ENCODE measurements at places on chromosomes 4 and X.

DNA sequence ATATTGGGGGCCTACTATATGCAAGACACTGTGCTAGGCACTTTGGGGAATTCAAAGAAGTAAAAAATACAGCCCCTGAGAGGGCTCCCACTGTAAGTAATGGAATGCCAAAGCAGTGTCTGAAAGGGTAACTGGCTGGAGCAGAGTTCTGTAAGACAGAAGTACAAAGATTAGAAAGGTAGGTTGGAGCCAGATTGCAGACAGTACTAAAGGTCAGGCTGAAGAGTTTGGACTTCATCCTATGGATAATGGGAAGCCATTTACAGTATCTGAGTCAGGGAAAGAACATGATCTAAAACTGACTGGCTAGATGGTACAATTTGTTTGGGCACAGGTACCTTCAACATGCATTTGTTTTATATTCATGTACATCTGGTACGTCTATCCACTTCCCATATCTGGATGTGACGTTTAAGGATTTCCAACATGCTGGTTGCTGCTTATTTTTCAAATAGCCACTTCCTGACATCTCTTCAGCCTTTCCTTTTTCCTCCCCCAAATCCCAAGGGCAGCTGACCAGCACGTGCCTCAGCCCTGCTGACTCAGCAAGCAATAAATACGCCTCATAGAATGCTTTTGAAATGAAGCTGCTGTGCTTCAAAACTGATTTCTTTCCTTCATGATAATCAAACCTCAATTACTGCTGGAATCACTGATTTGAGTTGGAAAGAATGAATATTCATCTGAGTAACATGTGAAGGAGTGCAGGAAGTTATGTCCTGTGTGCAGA lies 9.5 kb downstream of the ENOX2 start:
- no peak for DNase-seq

- no peak for DNase-seq
Observed at GRCh38 chr4:47383829-47384427, 79.6 kb downstream of the COMMD8 start.

DNA sequence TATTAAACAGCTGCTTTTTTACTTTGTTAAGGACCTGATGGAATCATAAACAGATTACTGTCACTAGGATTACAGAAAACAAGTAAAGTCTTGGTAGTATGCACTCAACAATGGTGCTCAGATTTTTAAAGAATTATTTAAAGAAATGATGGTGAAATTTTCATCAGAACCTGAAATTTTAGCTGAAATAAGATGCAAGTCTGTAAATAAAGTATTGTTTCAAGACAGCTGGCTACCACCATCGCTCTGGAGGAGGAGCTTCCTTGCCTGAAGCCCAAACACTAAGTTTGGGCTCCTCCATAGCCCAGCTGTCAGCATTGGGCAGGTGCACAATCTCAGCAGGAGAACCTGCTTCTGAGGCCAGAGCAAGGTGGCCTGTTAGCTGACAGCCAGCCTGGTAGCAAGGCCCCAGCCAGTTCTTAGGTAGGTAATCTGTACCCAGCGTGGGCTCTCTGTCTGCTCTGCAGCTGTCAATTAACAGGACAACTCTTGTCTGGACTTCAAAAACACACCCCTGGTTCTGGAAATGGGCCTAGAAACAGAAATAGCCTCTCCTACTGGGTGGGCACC lies 4.6 kb downstream of the GAB1 start:
- DNase-seq, result no peak

DNA sequence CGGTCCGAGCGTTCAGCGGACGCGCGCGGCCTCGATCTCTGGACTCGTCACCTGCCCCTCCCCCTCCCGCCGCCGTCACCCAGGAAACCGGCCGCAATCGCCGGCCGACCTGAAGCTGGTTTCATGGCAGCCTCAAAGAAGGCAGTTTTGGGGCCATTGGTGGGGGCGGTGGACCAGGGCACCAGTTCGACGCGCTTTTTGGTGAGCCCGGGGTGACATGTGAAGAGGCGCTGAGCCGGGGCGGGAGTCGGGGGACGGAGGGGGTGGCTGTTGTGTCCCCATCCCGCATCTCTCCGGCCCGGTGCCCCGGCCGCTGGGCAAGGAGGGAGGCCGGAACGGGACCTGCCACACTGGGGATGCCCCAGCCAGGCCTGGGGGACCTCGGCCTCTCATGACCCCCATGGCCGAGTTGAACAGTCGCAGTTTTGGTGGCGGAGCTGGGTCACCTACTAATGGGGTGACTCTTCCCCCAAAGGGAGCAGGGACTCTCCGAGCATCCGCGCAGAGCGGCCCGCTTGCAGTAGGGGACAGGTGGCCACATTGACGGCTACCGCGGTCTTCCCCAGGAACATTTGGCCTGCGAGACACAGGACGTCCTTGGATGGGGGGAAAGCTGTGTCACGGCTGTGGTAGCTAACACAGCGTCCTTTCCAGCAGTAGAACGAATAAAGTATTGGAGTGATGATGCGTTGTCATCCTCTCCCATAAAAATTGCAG lies at the start of gene GK:
TSS of gene GK (plus strand) at position 9 of the 717 bp plus-strand sequence. CDS start at position 124, 115 bp downstream.
- DNase-seq, result no peak

GRCh38 chr4:3021627-3022026 lies 52.7 kb downstream of the HTT-AS start:
- DNase-seq, result no peak

- DNase-seq, result no peak
Observed at GRCh38 chr4:97845758-97846157, 297.5 kb downstream of the STPG2 start.

DNA sequence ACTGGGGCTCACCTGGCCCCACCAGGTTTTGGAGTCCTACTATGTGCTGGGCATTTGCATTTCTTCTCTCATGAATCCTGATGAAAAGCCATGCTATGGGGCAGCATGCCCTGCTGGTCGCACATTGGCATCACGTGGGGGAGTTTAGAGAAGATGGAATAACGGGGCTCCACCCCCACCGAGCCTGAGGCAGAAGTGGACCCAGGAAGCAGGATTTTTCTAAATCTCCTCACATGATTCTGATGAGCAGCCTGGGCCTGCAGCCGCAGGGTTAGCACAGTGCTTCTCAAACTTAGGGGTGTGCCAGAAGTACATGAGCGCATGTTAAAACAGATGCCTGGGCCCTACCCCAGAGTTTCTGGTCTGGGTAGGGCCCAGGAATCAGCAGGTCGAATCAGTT lies 4.6 kb upstream of the SORCS2 start:
- DNase-seq, result no peak

DNA sequence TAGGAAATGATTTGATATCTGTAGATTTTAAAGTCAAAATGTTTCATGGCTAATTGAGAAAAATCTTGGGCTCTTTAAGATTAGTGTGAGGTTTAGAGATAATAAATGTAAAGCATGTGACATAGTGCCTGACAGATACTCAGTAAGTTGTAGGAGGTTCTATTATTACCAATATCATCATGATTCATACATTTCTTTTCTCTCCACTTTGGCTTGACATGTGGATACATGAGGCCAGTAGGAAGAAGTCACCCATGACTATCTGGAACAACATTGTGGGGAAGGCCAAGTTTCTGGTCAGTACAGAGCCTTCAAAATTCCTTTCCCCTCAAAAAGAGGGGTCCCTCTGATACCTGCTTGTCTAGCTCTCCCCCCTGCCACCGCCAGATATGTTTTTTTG lies 91.2 kb upstream of the SORBS2 start:
- DNase-seq, result no peak

DNA sequence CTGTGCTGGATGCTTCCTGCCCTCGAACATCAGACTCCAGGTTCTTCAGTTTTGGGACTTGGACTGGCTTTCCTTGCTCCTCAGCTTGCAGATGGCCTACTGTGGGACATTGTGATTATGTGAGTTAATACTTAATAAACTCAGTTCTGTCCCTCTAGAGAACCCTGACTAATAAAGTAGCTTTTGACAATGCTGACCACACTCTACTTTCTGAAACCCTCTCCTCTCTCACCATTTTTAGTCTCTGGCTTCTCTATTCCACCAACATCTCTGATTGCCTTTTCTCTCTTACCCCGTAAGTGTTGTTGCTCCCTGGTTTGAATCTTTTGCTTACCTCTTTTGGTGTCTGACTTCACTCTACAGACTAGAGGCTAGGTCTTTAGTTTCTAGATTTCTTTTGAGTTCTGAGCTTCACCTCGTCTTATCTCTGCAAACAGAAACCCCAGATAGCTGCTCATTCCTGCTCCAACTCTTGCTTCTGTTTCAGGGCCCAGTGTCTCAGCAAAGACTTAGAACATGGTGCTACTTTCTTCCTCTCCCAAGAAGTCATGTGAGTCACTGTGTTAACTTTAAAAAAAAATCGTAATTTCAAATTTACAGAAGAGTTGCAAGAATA lies 11.4 kb downstream of the TMSB4X start:
- DNase-seq, result no peak

- no peak for DNase-seq
Observed at GRCh38 chrX:22345884-22346283, 73.2 kb downstream of the CBLL2 start.

DNA sequence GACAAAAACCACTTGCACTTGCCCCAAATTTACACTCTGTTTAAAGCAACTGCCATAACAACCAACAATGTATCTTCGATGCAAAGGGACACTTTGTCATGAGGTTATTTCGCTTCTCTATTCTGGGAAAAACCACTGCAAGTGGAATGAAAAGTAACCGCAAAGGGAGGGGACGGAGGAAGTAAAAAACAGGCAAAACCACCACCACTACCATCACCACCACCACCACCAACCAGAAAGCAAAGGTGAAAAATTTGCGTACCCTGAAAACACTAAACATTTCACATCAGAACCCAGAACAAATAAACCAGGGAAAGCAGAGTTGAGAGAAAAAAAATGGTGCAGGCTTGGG lies 1.2 kb upstream of the N4BP2 start:
- no peak for DNase-seq

DNA sequence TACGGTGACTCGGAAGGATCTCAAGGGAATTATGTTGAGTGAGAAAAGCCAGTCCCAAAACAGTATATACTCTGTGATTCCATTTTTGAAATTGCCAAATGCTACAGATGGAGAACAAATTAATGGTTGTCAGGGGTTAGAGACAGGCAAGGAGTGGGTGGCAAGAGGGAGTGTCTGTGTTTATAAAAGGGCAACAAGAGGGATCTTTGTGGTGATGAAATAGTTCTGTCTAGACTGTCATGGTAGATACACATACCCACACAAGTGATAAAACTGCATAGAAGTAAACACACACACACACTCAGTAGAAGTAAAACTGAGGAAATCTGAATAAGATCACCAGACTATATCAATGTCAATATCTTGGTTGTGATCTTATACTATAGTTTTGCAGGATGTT lies 92.7 kb downstream of the CD99L2 start:
- DNase-seq, result no peak

DNA sequence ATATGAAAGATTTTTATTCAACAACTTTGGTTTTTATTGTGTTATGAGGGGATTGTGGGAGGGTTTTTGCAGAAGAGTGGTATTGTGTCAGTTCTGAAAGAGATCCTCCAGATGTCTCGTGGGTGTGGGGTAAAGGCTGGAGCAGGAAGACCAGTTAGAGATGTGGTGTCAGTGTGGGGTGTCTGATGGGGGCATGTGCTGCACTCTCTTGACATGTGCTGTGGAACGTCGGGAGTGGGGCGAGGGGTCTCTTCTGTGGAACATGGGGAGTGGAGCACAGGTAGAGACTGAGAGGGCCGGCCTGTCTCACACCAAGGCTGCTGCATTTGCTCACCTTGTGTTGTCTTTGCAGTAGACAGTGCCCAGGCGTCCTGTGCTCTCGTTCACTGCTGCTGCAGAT lies 37.6 kb downstream of the FAM193A start:
- DNase-seq, result no peak

DNA sequence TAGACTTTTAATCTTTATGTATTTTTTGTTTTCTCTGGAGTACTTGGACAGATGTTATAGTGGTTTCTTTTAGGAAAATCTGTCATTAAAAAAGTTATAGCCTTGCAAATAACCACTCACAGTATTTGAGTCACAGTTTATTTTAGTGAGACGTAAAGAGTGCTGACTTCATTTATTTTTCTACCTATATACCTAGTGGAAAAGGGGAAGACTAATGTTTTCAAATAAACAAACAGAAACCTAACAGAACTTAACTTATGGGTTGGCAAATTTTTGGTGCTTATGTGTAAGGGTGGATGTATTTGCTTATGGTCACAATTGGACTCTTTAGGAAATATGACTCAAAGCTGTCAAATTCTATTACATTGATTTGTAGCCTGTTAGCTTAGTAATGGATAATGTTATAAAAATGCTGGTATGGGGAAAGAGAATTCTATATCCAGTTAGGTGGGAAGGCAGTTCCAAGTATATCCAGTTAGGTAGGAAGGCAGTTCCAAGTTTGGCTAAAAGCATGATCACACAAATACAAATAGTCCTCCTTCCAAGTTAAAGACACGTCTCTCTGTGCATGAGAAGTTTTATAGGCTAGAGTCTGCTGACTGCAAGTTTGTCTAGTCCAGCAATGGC lies 61.9 kb downstream of the SLC9A6 start:
- DNase-seq, result peak; percentile 6

GRCh38 chrX:83260288-83260687 lies 247.8 kb upstream of the POU3F4 start:
- no peak for DNase-seq

DNA sequence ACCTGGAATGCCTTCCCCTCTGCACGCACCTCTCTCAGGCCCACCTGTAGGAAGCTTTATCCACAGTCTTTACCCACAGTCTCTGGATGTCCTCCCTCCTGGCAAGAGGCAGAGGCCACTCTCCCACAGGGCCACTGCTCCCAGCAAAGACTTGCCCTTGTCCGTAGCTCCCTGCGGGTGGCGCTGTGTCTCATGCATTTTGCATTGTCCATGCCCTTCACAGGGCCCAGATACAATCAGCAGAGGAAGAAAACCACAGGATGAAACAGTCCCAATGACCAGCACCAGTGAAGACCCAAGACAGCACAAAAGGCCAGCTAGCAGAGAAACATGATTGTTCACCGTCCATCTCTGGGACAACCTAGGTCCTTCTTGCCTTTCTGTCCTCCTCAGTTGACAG lies 2.1 kb upstream of the NSG1 start:
- DNase-seq, result no peak

- DNase-seq, result no peak
Observed at GRCh38 chr4:116480546-116480945, 604.8 kb downstream of the TRAM1L1 start.

DNA sequence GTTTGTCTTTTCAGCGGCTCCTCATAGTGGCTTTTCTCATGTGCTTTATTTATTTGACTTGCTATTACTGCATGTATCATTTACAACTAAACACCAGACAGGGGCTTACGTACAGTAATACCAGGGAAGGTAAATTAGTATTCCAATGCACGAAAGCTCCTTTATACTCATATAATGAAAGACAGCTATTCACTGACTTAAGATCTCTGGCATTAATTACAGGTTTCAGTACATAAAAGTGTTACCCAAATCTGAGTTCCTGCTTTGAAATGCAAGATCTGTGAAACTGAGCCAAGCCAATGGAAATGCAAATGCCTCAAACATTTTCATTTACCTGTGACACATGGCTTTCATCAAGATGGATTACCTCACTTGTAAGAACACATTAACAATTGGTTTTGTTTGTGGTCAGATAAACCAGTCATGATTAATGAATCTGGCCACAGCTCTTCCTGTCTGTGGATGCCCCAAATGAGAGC lies 107.2 kb downstream of the ANAPC4 start:
- no peak for DNase-seq

GRCh38 chr4:67328018-67328278 lies 217.4 kb downstream of the CENPC start:
- no peak for DNase-seq

All from MG63 (cell line).